Gastrocnemius medialis (tissue), 4 donors: ENCODE measurements at places on chromosomes 4 and X. TPM values are rescaled to one million over a fixed set of nuclear protein-coding genes. Genes with fewer than 3 reads are reported as not detected.
A peak's percentile ranks its signal among the peaks of the same experiment; 100 is the strongest.

DNA sequence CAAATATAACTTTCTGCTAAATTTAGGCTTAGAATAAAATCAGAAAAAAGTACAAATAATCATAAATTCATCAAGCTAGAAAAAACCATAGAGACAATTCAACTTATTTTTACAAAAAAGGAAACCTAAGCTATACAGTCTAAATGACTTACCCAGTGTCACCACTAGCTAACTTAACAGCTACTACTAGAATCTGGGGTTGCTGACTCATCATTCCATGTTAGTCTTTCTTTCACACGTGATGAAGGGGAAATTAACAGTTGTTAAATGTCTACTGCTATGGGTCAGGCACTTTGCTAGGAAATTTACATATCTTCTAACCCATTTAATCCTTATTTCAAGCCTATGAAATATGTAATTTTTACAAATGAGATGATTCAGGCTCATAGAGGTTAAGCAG is 349.3 kb upstream of the GALNT7 start:
- DNase-seq = no peak
- H3K27me3 ChIP-seq = no peaks in the 10 kb centered on the region
- H3K4me1 ChIP-seq = no peaks in the 10 kb centered on the region
- H3K36me3 ChIP-seq = no peaks in the 10 kb centered on the region
- H3K27ac ChIP-seq = no peak overlapping the region
- H3K4me3 ChIP-seq = no peak overlapping the region

DNA sequence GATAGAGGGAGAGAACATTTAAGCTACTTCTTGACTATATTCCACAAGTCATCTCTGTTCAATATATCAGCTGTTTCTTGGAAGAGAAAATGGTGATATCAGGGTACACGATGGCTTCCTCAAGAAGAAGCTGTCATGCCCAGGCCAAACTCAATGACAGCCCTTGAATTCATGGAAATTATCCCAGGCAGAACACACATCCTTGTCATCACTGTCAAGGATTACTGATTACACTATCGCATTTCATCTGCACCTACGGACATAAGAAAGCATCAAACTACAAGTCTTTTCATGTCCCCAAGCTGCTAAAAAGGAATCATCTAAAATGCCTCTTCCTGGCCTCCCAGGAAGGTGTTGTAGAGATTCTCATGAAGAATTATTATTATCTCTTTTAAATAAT is 165.2 kb upstream of the SLC7A11 start:
- no peak overlapping the region for H3K27ac ChIP-seq
- DNase-seq = no peak
- no peaks in the 10 kb centered on the region for H3K36me3 ChIP-seq
- H3K4me3 ChIP-seq = no peak overlapping the region

GRCh38 chr4:111979921-111980320 is 165.3 kb upstream of the FAM241A start:
- H3K4me1 ChIP-seq = no peaks in the 10 kb centered on the region
- no peaks in the 10 kb centered on the region for H3K27me3 ChIP-seq
- H3K4me3 ChIP-seq = no peak overlapping the region
- H3K27ac ChIP-seq = no peak overlapping the region
- no peak for DNase-seq

TMEM150C gene
- 13.5 TPM for total RNA-seq

DNA sequence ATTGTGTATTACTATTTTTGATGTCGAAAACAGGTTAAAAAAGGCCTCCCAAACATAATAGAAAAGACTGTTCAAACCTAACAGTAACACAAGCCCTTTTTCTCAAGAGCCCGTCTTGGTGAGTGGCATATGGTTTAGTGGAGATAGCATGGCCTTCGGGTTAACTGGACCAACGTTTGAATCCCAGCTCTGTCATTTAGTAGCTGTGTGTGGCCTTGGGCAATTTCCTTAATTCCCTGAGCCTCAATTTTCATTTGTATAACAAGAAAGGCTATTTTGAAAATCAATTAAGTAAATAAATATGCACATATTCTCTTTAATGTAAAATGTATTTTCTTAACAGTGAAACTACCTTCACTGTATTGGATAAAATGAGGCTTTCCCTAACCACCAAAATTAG is 62.3 kb downstream of the HELT start:
- H3K27me3 ChIP-seq = no peaks in the 10 kb centered on the region
- H3K27ac ChIP-seq = no peak overlapping the region
- no peak for DNase-seq
- no peaks in the 10 kb centered on the region for H3K4me1 ChIP-seq
- no peaks in the 10 kb centered on the region for H3K36me3 ChIP-seq

USP17L25 gene
- total RNA-seq = not detected

GRCh38 chrX:130082244-130083106 is 27.8 kb downstream of the ELF4 start:
- H3K36me3 ChIP-seq = no peaks in the 10 kb centered on the region
- H3K27ac ChIP-seq = peak overlapping the region; percentile 50
- no peak overlapping the region for H3K4me3 ChIP-seq

DNA sequence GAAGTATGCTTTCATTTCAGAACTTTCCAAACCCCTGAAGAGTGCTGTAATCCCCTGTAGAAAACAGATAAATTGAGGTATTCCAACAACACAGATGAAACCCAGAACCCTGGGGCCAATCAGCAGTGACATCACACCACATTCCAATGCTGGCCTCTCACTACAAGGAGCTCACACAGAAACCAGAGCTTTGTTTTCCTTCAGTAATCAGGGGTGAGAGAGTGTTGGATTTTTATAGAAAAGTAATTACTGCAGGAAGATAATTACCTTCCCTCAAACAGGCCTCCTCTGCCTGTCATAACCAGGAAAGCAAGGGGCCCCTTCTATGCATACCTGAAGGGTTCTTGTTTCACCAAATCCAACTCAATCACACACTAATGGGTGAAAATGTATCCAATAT is 246.2 kb downstream of the SCFD2 start:
- no peaks in the 10 kb centered on the region for H3K27me3 ChIP-seq
- peaks cover 22% of the 10 kb centered on the region for H3K4me1 ChIP-seq
- no peak overlapping the region for H3K4me3 ChIP-seq
- no peak for DNase-seq
- peak overlapping the region; percentile 24 for H3K27ac ChIP-seq

GRCh38 chrX:6374556-6374955 is 145.9 kb upstream of the NLGN4X start:
- H3K4me3 ChIP-seq = no peak overlapping the region
- H3K27me3 ChIP-seq = no peaks in the 10 kb centered on the region
- H3K27ac ChIP-seq = no peak overlapping the region
- no peaks in the 10 kb centered on the region for H3K4me1 ChIP-seq

GRCh38 chrX:7214251-7214650 is 66.3 kb upstream of the PUDP start:
- H3K4me3 ChIP-seq = no peak overlapping the region
- no peak for DNase-seq
- H3K4me1 ChIP-seq = no peaks in the 10 kb centered on the region
- H3K27ac ChIP-seq = no peak overlapping the region

DNA sequence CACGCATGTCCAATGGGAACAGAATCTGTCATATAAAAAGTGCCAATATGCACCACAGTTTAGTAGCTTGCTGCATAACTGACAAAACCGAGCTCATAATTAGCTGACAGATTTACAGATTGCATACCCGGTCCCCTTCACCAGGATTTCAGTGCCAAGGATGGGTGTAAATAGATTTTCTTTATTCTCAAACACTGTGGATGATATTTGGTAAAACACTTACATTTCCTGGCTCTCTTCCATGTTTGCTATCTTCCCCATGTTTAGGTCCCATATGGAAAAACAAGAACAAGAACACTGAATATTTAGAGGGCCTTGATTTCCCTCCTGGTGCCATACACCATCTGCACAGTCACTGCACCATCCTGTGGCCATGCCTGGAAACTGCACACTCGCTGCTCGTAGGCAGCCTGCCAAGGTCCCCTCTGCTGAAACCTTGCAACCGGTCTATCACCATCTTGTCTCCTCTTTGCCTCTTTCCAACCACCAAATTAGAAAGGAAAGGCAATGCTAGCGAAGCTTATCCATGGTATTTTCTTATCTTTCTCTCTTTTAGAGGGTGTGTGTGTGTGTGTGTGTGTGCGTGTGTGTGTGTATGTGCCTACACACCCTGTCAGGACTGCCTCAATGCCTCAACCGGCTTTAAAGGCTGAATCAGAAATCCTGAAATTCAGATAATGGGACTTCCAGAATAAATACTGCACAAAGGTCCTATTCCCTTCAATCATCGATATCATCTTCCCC is 124.2 kb upstream of the MBNL3 start:
- no peak overlapping the region for H3K4me3 ChIP-seq
- H3K36me3 ChIP-seq = no peaks in the 10 kb centered on the region
- no peak overlapping the region for H3K27ac ChIP-seq
- H3K27me3 ChIP-seq = peaks cover 3% of the 10 kb centered on the region

ASB12 gene
- 23.8 TPM for total RNA-seq

DNA sequence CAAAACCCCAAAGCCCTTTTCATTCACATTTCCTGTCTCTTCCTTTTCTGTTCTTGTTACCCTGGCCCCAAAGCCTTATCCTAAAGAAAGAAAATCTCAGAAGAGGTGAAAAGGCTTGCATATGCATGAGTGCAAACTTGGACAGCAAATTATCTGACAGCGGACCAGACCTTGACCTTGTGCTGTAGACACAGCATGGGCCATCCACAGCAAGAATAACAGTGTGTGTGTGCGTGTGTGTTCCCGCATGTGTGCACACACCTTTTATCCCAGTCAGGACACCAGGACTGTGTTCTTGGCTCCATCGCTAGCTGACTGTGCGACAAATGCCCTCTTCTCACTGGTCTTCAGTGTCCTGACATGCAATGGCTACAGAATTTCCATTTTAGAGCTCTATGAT is 35.3 kb downstream of the ZBTB49 start:
- no peaks in the 10 kb centered on the region for H3K36me3 ChIP-seq
- no peak overlapping the region for H3K27ac ChIP-seq
- no peak overlapping the region for H3K4me3 ChIP-seq
- H3K4me1 ChIP-seq = no peaks in the 10 kb centered on the region

GRCh38 chrX:110920991-110921390 is 125.4 kb upstream of the CHRDL1 start:
- H3K4me3 ChIP-seq = no peak overlapping the region
- DNase-seq = no peak
- H3K27ac ChIP-seq = no peak overlapping the region
- H3K36me3 ChIP-seq = no peaks in the 10 kb centered on the region

PNCK gene
- 0.98 TPM for total RNA-seq

GRCh38 chrX:107721318-107721717 is 54.3 kb downstream of the TSC22D3 start:
- H3K27ac ChIP-seq = peak overlapping the region; percentile 91
- H3K36me3 ChIP-seq = no peaks in the 10 kb centered on the region
- DNase-seq = no peak
- no peak overlapping the region for H3K4me3 ChIP-seq
- H3K27me3 ChIP-seq = no peaks in the 10 kb centered on the region
- H3K4me1 ChIP-seq = peaks cover 72% of the 10 kb centered on the region

- no peak overlapping the region for H3K4me3 ChIP-seq
- DNase-seq = no peak
- H3K36me3 ChIP-seq = no peaks in the 10 kb centered on the region
- H3K27ac ChIP-seq = no peak overlapping the region
These were observed 726.1 kb upstream of the GALNTL6 start for GRCh38 chr4:171087089-171087488.

DNA sequence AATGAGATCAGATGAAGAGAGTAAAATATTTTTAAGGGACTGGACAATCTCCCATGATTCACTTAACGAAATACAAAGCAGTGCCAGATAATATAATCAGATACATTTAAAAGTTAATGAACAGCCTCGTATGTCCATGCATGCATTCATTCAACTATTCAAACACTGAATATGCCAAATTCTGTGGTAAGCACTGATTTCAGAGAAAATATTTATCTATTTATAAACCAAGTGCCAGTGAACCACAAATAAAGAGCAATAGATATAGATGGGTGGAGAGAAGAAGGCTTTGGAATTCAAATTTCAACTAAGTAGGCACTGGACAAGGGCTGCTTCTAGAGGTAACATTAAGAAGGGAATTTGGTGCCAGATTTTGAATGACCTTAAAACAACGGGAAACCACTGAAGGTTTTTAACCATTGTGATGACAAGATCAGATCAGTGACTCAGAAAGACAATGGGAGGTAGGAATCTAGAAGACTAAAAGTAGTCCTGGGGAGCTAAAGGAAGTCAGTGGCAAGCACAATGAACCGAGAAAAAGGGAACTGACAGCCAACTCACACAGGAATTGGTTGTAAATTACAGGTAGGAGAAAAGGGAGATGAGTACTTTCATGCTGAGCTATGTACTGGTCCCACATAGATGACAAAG is 14.2 kb downstream of the ELOVL6 start:
- no peak for DNase-seq
- no peaks in the 10 kb centered on the region for H3K4me1 ChIP-seq
- H3K27ac ChIP-seq = no peak overlapping the region
- H3K4me3 ChIP-seq = no peak overlapping the region

- DNase-seq = no peak
- H3K4me3 ChIP-seq = no peak overlapping the region
- H3K36me3 ChIP-seq = no peaks in the 10 kb centered on the region
- no peaks in the 10 kb centered on the region for H3K4me1 ChIP-seq
These were observed 562.0 kb upstream of the AADAT start for GRCh38 chr4:170651786-170652185.

DNA sequence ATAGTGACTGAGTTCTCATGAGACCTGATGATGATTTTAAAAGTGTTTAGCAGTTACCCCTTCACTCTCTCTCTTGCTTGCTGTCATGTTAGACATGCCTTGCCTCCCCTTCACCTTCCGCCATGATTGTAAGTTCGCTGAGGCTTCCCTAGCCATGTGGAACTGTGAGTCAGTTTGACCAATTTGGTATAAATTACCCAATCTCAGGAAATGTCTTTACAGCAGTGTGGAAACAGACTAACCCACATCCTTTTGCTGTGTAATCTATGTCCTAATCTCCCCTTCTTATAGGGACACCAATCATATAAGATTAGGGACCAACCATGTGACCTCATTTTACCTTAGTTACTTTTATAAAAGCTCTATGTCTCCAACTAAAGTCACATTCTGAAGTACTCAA is 677.8 kb downstream of the ADGRL3 start:
- DNase-seq = no peak
- no peaks in the 10 kb centered on the region for H3K4me1 ChIP-seq

DNA sequence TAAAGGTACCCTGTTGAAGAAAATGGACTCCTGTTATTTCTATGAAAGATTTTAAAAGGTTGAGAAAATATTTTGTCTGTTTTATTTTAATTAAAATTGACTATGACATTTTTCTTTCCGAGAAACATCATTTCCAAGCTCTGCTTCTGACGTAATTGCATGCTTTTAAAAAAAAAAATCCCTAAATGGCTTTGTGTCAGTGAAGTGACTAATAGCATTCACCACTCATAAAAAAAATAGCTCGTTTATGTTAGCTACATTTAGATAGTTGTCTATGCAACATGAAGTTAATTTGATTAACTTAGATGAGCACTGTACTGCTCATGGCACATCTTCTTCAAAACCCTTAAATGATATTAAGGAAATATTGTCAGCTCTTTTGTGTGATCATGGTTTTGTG is 105.1 kb upstream of the KLHL13 start:
- no peak overlapping the region for H3K27ac ChIP-seq
- no peaks in the 10 kb centered on the region for H3K27me3 ChIP-seq
- H3K4me3 ChIP-seq = no peak overlapping the region
- H3K36me3 ChIP-seq = no peaks in the 10 kb centered on the region
- H3K4me1 ChIP-seq = no peaks in the 10 kb centered on the region
